Activated B cell treated with CpG ODN at 0.5 μM for 24 hours (primary cell): ENCODE measurements at places on chromosomes 7 and 10. TPM values are rescaled to one million over a fixed set of nuclear protein-coding genes. Genes with fewer than 3 reads are reported as not detected.
A peak's percentile ranks its signal among the peaks of the same experiment; 100 is the strongest.

Gene FAM3C
- 54.8 and 59.3 TPM in 2 replicates for total RNA-seq

Gene CPSF4
- total RNA-seq, result 46.2 and 60.9 TPM in 2 replicates

- no peaks in the 10 kb centered on the region for H3K4me1 ChIP-seq
- no peak overlapping the region for H3K4me3 ChIP-seq
- no peak for DNase-seq
- H3K27ac ChIP-seq, result no peak overlapping the region
- peaks cover 23% of the 10 kb centered on the region for H3K27me3 ChIP-seq
Measured at GRCh38 chr7:117836-118614, 74.3 kb upstream of the FAM20C start.

Gene OGDHL
- not detected in 2 replicates for total RNA-seq

GRCh38 chr7:2802101-2802500, 42.0 kb downstream of the GNA12 start:
- peaks cover 4% of the 10 kb centered on the region for H3K36me3 ChIP-seq
- no peaks in the 10 kb centered on the region for H3K27me3 ChIP-seq
- H3K4me1 ChIP-seq, result peaks cover 64% of the 10 kb centered on the region
- DNase-seq, result no peak

GRCh38 chr7:43240565-43240964, 128.1 kb downstream of the HECW1 start:
- no peaks in the 10 kb centered on the region for H3K36me3 ChIP-seq
- H3K27me3 ChIP-seq, result peaks cover 1% of the 10 kb centered on the region
- no peak for DNase-seq
- H3K4me1 ChIP-seq, result no peaks in the 10 kb centered on the region

GRCh38 chr7:108094346-108094745, 35.8 kb downstream of the LAMB4 start:
- no peak for DNase-seq
- no peak overlapping the region for H3K4me3 ChIP-seq
- no peaks in the 10 kb centered on the region for H3K36me3 ChIP-seq
- H3K27me3 ChIP-seq, result peaks cover 28% of the 10 kb centered on the region

- peaks cover 3% of the 10 kb centered on the region for H3K4me1 ChIP-seq
- DNase-seq, result no peak
- no peak overlapping the region for H3K27ac ChIP-seq
- peaks cover 21% of the 10 kb centered on the region for H3K27me3 ChIP-seq
- H3K4me3 ChIP-seq, result no peak overlapping the region
Measured at GRCh38 chr10:13078912-13079775, 20.8 kb upstream of the OPTN start.

GRCh38 chr10:96858038-96858705, 26.1 kb downstream of the LCOR start:
- no peak overlapping the region for H3K4me3 ChIP-seq
- H3K4me1 ChIP-seq, result peaks cover 71% of the 10 kb centered on the region
- no peaks in the 10 kb centered on the region for H3K27me3 ChIP-seq
- peak overlapping the region; percentile 10 for H3K27ac ChIP-seq

GRCh38 chr7:91263384-91264045, 718 bp upstream of the FZD1 start:
- H3K4me3 ChIP-seq, result peak overlapping the region; percentile 90
- H3K27ac ChIP-seq, result no peak overlapping the region
- H3K36me3 ChIP-seq, result peaks cover 2% of the 10 kb centered on the region
- peaks cover 36% of the 10 kb centered on the region for H3K27me3 ChIP-seq
- peaks cover 21% of the 10 kb centered on the region for H3K4me1 ChIP-seq

Gene ATRNL1
- 1.0 and 1.2 TPM in 2 replicates for total RNA-seq

GRCh38 chr7:157612664-157613561, 276.1 kb downstream of the DNAJB6 start:
- peak; percentile 47 for DNase-seq
- no peaks in the 10 kb centered on the region for H3K27me3 ChIP-seq
- no peaks in the 10 kb centered on the region for H3K36me3 ChIP-seq
- peaks cover 5% of the 10 kb centered on the region for H3K4me1 ChIP-seq
- H3K27ac ChIP-seq, result peak overlapping the region; percentile 50
- peak overlapping the region; percentile 82 for H3K4me3 ChIP-seq

- DNase-seq, result no peak
- H3K27ac ChIP-seq, result no peak overlapping the region
- no peak overlapping the region for H3K4me3 ChIP-seq
- H3K27me3 ChIP-seq, result no peaks in the 10 kb centered on the region
- H3K4me1 ChIP-seq, result peaks cover 4% of the 10 kb centered on the region
Measured at GRCh38 chr7:108196004-108196403, 65.8 kb upstream of the LAMB4 start.

Gene ATOH7
- total RNA-seq, result not detected in 2 replicates

Gene WNT16
- 4.9 and 6.7 TPM in 2 replicates for total RNA-seq

DNA sequence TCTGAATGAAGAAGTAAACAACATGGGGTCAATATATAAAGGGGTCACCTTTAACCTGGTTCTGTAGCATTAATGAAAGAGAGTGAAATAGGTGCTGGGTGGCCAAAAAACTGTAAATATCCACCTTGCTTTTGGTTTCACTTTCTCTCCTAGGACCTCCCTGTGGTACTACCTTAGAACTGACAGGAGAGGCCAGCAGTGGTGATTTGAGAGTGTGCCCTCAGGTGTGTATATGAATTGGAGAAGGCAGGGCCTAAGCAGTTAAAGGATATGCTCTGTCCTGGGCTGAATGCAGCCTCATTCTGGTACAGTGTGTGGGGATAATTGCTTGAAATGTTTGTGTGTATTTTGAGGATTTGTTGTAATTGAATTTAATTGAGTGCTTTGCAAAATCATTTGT, 62.0 kb downstream of the BBS9 start:
- no peak overlapping the region for H3K27ac ChIP-seq
- peaks cover 32% of the 10 kb centered on the region for H3K4me1 ChIP-seq
- H3K27me3 ChIP-seq, result no peaks in the 10 kb centered on the region
- H3K4me3 ChIP-seq, result peak overlapping the region; percentile 20
- no peak for DNase-seq
- H3K36me3 ChIP-seq, result no peaks in the 10 kb centered on the region

DNA sequence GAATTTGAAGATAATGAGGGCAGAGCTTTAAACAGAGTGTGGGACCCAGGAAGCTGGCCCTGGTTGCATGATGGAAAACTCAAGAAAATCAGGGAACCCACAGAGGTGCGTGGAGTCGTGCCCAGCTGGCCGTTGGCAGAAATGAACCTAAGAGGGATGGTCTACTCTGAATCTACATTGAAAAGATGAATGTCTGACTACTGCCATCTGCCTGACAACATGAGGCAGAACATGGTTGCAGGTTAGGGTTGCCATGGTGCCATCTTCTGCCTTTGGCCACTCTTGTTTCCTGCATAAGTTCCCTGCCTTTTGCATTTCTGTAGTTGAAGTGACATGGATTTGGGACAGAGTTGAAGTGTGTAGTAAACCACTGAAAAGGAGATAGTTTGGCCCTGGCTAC, 138.5 kb upstream of the COBL start:
- H3K36me3 ChIP-seq, result no peaks in the 10 kb centered on the region
- no peak overlapping the region for H3K4me3 ChIP-seq
- H3K27ac ChIP-seq, result no peak overlapping the region
- H3K27me3 ChIP-seq, result no peaks in the 10 kb centered on the region
- no peak for DNase-seq
- no peaks in the 10 kb centered on the region for H3K4me1 ChIP-seq

DNA sequence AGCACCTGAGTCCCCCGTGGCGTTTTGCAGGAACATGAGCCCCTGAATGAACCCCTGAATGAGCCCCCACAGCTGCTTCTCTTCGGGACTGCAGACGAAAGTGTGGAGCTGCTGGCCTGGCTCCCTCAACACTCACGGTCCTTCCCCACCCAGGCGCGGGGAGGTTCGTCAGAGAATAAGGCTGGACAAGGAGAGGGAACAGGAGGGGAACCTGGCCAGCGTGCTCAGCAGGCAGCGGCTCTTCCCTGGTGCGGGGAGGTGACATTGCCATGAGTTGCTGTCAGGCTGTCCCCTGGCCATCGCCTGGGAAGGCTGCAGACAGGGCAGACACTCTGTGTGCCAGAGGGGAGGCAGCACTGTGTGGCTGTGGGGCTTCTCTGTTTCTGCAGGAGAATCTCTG, 80.9 kb upstream of the SHH start:
- H3K4me3 ChIP-seq, result no peak overlapping the region
- no peaks in the 10 kb centered on the region for H3K36me3 ChIP-seq
- H3K27me3 ChIP-seq, result no peaks in the 10 kb centered on the region
- no peak for DNase-seq
- H3K4me1 ChIP-seq, result no peaks in the 10 kb centered on the region
- H3K27ac ChIP-seq, result no peak overlapping the region

- no peak overlapping the region for H3K4me3 ChIP-seq
- no peaks in the 10 kb centered on the region for H3K4me1 ChIP-seq
- H3K27ac ChIP-seq, result no peak overlapping the region
- no peaks in the 10 kb centered on the region for H3K36me3 ChIP-seq
- no peak for DNase-seq
Measured at GRCh38 chr7:32319012-32319382, 171.2 kb downstream of the LSM5 start.

GRCh38 chr7:16804674-16805439, at the start of gene AGR2:
AGR2 (minus strand) TSS chr7:16804999; CDS start chr7:16801796, 3,203 bp downstream.
- H3K4me1 ChIP-seq, result peaks cover 4% of the 10 kb centered on the region
- no peaks in the 10 kb centered on the region for H3K36me3 ChIP-seq
- no peak within 1 kb of the TSS for H3K27ac ChIP-seq
- no peak for DNase-seq
- H3K27me3 ChIP-seq, result no peaks in the 10 kb centered on the region

Gene ANKRD22
- total RNA-seq, result not detected in 2 replicates

DNA sequence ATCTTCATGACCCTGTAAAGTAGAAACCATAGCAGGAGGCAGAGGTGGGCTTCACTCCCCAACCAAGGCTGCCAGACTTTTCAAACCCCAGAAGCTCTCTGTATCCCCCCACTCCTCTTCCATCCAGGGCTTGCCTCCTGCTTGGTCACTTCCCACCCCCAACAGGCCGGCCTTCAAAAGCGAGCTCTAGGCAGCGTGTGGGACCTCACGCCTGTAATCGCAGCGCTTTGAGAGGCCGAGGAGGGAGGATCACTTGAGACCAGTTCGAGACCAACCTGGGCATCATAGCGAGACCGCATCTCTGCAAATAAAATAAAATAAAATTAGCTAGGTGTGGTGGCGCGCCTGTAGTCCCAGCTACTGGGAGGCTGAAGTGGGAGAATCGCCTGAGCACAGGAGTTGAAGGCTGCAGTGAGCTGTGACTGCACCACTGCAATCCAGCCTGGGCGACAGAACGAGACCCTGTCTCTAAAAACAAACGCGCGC, 743 bp upstream of the POR start:
- DNase-seq, result no peak
- H3K27me3 ChIP-seq, result no peaks in the 10 kb centered on the region
- peak overlapping the region; percentile 94 for H3K27ac ChIP-seq
- H3K4me1 ChIP-seq, result peaks cover 28% of the 10 kb centered on the region

Gene PAPOLB
- 0.07 TPM in 1 of 2 replicates, not detected in the other for total RNA-seq

- H3K4me3 ChIP-seq, result peak overlapping the region; percentile 52
- peaks cover 30% of the 10 kb centered on the region for H3K27me3 ChIP-seq
- H3K36me3 ChIP-seq, result no peaks in the 10 kb centered on the region
- peaks cover 12% of the 10 kb centered on the region for H3K4me1 ChIP-seq
- DNase-seq, result no peak
- no peak overlapping the region for H3K27ac ChIP-seq
Measured at GRCh38 chr7:120273476-120273975, 551 bp downstream of the KCND2 start.

Gene FERD3L
- total RNA-seq, result not detected in 2 replicates

DNA sequence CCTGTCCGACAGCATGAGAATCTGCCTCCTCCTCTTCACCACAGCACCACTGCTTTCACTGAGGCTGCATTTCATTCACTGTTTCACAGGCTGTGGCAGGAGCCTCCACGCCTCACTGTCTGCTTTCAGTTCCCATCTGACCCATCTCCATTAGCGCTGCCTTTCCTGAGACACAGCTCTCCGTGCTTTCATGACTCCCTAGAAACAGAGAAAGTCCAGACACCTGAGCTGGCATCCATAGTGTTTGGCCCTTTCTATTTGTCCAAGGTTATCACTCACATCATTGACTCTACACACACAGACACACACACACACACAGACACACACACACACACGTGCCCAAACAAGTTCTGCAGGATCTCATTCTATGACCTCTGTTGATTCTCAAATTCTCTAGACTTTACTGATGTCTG, 5.2 kb downstream of the LGI1 start:
- H3K4me1 ChIP-seq, result peaks cover 2% of the 10 kb centered on the region
- no peak overlapping the region for H3K4me3 ChIP-seq
- H3K36me3 ChIP-seq, result no peaks in the 10 kb centered on the region
- DNase-seq, result no peak
- H3K27me3 ChIP-seq, result peaks cover 38% of the 10 kb centered on the region

DNA sequence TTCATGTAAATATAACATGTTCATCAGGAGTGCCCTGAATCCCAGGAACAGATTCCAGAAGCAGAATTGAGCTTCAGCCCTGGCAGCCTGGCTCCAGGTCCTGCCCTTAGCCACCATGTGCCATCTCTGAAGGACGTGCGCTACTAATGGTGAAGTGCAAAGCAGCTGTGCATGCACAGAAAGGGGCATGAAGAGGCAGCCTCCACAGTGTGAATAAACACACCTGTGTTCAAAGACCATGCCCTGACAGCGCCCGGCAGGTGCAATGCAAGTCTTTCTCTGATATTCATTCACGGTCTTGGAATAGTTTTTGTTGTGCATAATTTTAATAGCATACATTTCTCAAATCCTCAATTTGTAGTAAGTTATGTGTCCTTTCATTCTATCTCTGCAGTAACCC, 250.4 kb upstream of the TCERG1L start:
- no peaks in the 10 kb centered on the region for H3K4me1 ChIP-seq
- H3K36me3 ChIP-seq, result no peaks in the 10 kb centered on the region
- no peak overlapping the region for H3K27ac ChIP-seq
- no peak overlapping the region for H3K4me3 ChIP-seq

DNA sequence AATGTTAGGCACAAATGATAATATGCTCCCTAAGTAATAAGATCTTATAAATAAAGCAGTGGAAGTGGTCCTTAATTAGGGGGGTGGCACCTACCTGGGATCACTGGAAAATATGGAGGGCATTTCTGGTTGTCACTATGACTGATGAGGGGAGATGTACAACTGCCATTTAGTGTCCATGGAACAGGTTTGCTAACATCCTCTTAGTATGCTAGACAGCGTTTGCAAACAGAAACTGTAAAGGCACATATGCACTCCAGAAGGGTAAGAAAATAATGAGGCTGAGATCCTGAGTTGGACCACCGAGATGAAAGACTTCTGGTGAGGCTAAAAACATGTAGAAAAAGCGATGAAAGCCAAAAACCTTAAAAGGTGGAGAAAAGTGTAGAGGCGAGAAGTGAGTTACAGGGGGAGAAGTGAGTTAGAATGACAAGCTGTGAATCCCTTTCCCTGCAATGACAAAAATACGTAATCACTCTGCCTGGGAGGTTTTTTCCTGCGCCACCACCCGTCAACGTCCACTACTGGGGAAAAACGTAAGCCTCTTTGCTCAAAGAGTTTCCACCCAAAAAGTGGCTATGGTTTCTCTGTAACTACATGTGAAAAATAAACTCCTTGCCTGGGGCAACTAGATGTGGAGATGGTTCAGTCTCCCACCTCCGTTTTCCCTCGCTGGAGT, 767 bp downstream of the KRIT1 start:
- H3K4me1 ChIP-seq, result peaks cover 40% of the 10 kb centered on the region
- H3K36me3 ChIP-seq, result peaks cover 28% of the 10 kb centered on the region
- peak overlapping the region; percentile 99 for H3K27ac ChIP-seq
- H3K27me3 ChIP-seq, result no peaks in the 10 kb centered on the region
- DNase-seq, result no peak
- peak overlapping the region; percentile 100 for H3K4me3 ChIP-seq

GRCh38 chr10:42963312-42963711, 113.6 kb upstream of the RET start:
- no peaks in the 10 kb centered on the region for H3K4me1 ChIP-seq
- H3K27me3 ChIP-seq, result peaks cover 5% of the 10 kb centered on the region
- no peak overlapping the region for H3K4me3 ChIP-seq
- DNase-seq, result no peak

Gene A1CF
- total RNA-seq, result not detected in 2 replicates

Gene PRDX3
- 62.8 and 63.7 TPM in 2 replicates for total RNA-seq

- no peaks in the 10 kb centered on the region for H3K36me3 ChIP-seq
- H3K4me3 ChIP-seq, result no peak overlapping the region
- H3K27ac ChIP-seq, result no peak overlapping the region
- H3K27me3 ChIP-seq, result peaks cover 15% of the 10 kb centered on the region
- no peak for DNase-seq
Measured at GRCh38 chr7:32075612-32076011, 5.4 kb upstream of the PDE1C start.
